ENCODE measurements at places on chromosomes 2 and 18.

DNA sequence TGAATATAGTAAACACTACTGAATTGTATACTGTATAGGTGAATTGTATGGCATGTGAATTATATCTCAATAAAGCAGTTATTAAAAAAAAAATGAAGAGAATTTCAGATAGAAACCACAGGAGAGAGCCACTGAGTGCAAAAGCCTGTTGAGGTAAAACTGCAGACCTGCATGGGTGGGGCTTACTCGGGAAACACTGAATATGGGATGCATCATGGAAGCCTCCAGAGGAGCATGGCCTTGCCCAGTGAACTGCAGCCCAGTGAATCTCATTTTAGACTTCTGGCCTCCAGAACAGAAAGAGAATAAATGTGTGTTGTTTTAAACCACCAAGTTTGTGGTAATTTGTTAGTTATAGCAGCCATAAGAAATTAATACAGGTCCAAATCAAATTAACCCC is 15.7 kb downstream of the GPATCH11 start:
- no peak for DNase-seq

GRCh38 chr2:28085201-28085600 is 194.7 kb downstream of the BABAM2 start:
- DNase-seq, result no peak

GRCh38 chr18:4069183-4069582 is 385.9 kb downstream of the DLGAP1 start:
- DNase-seq, result no peak

- DNase-seq, result peak; percentile 78
Measured at GRCh38 chr2:44955593-44956392, 14.3 kb downstream of the SIX3 start.

GRCh38 chr2:128734521-128735295 is 416.0 kb upstream of the HS6ST1 start:
- DNase-seq, result no peak

All from SJSA1 (cell line).